ENCODE measurements at places on chromosomes 5 and 9.

DNA sequence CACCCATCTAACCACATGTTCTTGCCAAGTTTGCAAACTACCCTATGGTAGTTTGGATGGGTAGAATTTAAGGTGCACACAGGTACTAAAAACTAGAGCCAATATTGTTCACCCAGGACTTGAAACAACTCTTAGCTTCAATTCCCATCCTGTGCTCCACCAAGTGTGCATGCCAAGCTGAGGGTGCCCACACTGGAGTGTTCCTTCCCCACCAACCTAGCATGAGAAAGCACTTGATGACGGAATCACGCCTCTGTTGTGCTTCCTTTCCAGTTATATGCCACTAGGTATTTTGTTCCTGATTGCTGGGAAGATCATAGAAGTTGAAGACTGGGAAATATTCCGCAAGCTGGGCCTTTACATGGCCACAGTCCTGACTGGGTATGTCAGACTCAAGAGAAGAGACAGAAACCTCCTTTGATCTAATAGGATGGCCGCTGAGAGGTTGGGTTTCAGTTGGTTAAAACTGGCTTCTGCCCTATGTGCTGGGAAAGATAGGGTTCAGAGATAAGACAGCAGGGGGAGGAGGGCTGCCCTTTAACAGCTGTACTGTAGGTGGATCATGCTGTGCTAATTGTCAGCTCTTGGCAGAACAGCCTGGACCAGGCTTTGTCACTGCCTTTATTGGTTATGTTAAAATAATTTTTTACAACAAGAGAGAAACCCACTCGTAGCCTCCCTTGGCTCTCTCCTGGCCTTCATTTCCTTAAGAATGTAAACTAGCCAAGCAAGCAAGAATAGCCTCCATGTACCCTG, 83.5 kb downstream of the SLC1A1 start:
- no peak for DNase-seq

DNA sequence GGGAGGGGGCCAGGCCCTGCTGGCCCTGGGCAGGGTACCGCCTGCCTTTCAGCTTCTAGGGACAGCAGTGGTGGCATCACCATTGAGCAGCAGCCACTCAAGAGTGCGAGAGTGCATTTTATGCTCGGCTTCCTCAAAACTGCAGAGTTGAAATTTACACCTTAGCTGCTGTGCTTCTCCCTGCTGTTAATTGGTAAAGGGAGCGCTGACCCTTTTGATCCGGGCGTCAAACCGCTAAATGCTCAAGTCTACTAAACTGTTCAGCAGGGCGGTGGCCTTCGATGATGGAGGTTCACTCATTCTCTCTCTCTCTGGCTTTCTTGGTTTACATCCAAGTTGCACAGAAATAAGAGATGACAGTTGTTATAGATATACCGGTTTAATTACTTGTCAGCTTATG, 368.6 kb upstream of the IRX2 start:
- DNase-seq = no peak

GRCh38 chr5:56959326-56959725, 7.4 kb upstream of the MIER3 start:
- DNase-seq = no peak

DNA sequence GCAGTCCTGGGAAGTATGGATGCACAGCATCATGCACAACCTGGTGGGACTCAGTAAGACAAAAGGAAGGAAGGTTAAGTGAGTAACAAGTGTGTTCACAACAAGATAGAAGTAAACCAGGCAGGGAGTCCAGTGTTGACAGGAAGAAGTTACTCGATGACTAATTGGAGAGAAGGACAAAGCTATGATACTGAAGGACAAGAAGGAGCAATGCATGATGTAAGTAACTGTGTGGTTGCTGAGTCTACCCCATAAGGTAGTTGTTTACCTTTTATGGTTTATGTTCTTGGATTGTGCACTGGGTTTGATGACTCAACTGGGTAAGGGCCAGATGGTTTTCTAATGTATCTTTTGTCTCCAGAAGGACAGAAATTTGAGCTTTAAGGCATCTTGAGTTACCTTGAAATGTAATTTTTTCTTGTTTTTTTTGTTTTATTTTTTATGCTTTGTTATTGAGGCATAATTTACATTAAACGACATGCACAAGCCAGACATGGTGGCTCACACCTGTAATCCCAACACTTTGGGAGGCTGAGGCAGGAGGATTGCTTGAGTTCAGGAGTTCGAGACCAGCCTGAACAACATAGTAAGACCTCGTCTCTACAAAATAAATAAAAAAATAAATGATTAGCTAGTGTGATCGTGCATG, 89.2 kb upstream of the CAST start:
- peak; percentile 53 for DNase-seq

DNA sequence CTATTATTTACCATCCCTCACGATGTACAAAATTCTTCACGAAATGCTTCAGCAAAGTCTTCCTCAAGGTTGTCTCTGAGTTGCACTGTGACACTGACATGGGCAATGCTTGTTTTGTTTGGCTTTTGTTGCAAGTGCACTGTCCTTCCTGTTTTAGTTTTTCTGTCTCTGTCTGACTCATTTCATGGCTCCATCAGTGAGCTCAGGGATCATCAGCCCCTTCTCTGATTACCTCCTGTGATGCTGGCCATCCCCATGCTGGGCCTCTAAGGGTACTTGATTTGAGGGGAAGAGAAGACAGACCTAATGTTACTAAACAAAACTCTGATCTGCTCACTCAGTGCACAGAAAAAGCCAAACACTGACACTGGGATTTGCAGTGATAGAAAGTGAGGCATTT, 37.6 kb upstream of the STX17 start:
- DNase-seq = no peak

GRCh38 chr5:143562935-143563334, 159.4 kb upstream of the NR3C1 start:
- DNase-seq = peak; percentile 94

DNA sequence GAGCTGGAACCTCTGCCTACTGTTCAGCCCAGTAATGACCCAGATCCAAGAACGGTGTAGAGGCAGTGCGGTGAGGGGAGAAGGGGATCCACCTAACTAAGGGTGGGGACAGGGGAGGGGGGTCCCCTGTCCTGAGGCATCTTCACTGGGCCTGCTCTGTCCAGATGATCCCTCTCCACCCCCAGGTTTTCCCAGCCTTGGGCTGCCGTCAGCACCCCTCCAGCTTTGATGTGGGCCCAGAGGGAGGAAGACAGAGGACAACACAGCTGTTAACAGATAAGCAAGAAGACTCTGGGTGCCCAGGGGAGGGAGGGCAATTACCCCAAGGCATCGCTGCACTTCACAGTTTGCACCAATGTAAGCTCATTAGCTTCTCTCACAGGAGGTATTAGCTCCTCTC, 19.3 kb downstream of the BICD2 start:
- DNase-seq = no peak

GRCh38 chr9:109681301-109681700, 98.7 kb upstream of the PALM2AKAP2 start:
- no peak for DNase-seq

- peak; percentile 52 for DNase-seq
Observed at GRCh38 chr5:139847790-139848507, 52.3 kb downstream of the PSD2 start.

GRCh38 chr9:126722922-126723806, 81.7 kb upstream of the ZBTB43 start:
- DNase-seq = no peak

- peak; percentile 27 for DNase-seq
Observed at GRCh38 chr5:68189613-68190012, 25.9 kb upstream of the PIK3R1 start.

GRCh38 chr5:26553079-26553478, 485.3 kb downstream of the CDH9 start:
- peak; percentile 72 for DNase-seq

DNA sequence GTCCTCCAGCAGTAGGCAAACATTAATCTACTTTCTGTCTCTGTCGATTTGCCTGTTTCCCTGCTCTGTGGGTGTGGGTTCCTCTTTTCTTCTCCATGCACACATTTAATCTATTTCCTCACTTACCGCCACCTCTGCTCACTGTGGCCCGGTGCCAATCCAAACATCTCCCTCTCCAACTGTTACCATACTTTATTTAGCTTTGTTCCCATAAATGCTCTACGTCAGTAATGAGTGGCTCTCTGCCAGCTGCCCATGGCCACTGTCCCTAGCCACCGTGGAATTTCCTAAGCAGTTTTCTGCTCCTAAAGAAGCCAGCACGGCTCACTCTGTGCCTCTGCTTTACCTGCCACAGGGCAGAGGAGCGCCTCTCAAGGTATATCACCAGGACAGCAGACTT, 19.5 kb upstream of the GOLPH3 start:
- DNase-seq = peak; percentile 94

DNA sequence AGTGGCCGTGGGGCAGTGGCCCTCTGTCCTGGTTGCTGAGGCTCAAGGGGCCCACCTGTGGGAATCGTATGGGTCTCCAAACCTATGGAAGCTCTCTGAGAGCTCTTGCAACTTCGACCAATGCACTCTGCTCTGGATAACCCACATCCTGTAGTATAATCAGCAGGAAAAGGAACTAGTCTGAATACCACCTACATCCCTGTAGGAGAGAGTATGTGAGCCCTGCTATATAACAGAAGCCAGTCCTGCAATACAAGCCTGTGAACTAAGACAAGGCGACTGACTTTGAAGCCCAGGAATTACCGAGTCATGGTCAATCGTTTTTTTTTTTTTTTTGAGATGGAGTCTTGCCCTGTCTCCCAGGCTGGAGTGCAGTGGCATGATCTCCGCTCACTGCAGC, 29.8 kb upstream of the BICD2 start:
- DNase-seq = no peak

DNA sequence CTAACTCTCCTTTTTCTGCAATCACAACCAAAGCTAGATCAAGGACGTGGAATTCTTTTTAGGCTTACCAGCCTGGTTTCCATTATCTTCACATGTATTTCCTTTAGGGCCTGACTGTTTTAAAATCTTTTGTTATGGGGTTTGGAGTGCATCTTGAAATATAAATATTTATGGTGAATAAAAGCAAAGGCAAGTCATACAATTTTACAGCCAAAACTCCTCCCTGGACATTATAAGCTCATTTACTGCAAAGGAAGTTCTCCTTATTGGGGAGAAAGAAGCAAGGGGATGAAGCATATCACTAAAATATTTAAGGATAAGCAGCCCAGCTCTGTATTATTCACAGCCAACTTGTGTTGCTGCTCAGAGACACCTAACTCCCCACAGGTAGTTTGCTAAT, 132.2 kb upstream of the TARS1 start:
- no peak for DNase-seq

DNA sequence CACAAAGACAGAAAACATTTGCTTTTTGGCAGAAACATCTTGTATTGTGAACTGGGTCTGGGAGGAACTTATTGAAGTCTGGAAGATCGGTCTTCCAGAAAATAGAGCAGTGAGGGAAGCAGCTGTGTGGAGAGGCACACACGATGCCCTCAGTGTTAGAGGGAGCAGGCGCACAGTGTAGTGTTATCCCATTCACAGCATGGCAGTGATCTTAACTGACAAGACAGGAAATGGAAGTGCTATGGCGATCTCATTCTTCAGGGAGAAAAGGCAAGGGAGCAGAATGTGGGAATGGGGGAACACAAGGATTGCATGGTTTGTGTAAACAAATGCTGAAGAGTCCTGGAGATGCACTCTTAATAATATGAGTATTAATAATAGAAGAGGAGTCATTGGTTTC, 161.0 kb downstream of the PBX3 start:
- no peak for DNase-seq

DNA sequence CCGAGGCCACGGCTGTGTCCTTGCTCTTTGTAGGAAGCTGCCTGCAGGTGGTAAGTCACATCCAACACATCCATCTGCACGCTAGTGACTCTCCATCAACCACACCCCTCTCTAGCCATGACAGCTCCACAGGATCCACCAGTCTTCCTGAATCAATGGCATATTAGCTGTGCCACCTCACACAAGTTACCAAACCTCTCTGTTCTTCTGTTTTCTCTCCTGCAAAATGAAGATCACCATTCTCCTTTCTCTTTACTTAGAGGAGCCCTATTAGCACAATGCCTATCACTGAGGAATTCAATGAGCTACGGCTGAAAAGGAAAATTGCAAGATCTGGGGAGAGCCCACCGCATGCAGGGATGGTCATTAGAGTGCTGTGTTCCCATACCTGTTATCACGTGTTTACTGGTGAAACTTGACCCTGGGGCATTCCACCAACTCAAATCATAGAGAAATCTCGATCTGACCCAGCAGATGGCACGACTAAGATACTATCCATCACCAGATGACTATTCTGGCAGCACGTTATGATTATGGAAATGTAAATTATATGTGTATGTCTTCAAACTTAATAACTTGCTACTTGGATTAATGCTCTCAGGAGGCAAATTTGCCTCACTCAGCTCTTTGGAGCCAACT, 20.9 kb downstream of the WHRN start:
- DNase-seq = no peak

- DNase-seq = no peak
Observed at GRCh38 chr9:93940951-93941350, 14.2 kb downstream of the BARX1 start.

- no peak for DNase-seq
Observed at GRCh38 chr5:151022511-151023018, 2.2 kb downstream of the GPX3 start.

GRCh38 chr9:137621131-137621757, 2.4 kb downstream of the EHMT1 start:
- no peak for DNase-seq

DNA sequence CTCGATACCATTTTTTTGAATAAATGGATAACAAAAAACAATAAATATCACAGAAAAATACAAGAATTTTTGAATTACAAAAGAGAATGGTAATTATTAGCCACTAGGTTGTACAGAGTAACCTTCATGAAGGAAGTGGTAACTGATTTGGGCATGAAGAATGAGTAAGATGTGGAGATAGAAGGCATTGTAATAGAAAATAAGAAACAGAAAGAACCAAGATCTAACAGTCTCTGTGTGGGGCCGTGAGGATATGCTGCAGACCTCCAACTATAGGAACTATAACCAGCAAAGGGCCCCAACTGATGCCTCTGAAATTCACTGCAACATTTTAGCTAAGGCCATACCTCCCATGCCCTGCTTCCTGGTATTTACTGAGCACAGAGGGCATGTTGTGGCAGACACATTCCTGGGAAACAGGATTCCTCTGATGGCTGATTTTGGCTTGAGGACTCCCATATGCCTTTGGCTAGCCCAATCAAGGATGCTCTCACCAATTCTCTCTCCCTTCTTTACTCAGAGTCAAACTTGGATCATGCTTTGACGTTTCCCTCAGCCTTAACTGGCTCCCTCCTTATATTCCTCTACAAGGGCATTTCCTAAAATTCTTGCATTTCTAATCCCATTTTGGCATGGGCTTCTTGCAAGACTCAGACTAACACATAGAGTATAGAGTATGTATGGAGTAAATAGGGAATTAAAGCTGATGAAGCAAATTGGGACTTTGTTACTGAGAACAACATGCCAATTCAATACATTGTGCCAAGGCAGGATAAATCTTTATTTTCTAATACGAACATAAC, 208.9 kb downstream of the PDE4D start:
- DNase-seq = no peak

Measured in NCI-H2029 (cell line).